ENCODE measurements at places on chromosomes 4 and X.

DNA sequence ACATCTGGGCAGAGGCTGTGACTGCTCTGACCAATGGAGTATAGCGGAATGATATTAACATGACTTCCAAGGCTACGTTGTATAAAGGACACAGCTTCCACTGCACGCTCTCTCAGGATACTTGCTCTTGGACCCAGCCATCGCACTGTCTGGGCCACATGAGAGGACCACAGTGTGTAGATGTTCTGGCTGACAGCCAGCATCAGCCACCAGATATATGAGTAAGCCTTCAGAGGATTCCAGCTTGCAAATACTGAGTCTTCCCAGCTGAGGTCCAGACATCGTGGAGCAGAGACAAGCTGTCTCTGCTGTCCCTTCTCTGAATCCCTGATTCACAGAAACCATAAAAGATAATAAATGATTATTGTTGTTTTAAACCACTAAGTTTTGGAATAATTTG, 146.8 kb upstream of the USP9X start:
- DNase-seq: no peak

DNA sequence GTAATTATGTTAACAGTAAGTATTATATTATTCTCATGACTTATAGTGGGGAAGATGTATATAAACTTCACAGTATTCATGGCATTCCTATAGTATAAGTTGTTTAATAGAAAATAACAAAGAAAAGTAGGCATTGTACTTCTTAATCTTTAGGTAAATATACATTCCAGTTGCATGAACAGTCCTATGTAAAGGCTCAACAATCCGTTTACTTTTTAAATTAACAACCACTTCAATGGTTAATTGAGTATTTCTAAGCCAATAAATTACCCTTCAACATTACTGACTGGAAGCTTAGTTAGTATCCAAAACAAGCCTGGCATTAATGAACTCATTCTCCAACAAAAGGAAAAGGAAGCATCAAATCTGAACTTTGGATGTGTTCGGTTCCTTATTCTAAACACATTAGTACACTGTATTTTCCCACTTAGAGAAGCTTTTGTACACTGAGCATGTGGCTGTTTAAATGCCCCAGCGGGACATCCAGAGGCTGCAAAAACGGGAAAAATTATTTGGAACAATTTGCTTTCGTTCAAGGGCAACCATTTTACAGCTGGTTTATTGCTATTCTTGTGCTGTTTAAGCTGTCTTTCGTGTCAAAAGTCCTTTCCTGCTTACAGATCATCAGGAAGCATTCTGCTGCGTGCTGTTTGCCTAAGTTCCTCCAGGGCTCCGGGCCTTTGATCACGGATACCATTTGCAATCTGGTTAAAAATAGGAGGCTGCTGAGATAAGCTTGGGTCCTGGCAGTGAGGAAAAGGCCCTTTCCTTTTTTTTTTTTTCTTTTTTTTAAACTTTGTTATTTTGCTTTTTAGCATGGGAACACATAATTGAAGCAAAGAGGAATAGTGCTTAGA, 460.3 kb downstream of the SPRY1 start:
- no peak for DNase-seq

GRCh38 chr4:9762823-9763475, 18.5 kb upstream of the DRD5 start:
- DNase-seq: no peak

- DNase-seq: no peak
Observed at GRCh38 chr4:135941671-135942070, 1590.6 kb downstream of the PCDH18 start.

DNA sequence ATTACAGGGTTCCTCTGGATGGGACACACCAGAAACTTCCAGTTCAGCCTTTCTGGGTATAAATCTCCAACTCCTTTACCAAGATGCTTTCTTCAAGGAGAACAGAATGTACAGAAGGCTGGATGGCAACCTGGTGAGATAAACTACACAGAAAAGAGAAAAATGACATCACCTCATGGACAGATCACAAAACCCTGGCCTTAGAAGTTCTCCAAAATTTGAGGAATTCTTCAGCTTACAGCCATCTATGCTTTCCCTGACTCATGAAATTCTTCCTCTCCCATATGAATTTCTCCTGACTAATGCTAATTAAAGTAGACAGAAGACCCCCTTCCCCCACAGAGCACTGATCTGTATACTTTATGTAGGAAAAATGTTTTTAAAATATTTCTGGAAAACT, 345.4 kb downstream of the STIM2 start:
- DNase-seq: no peak

- DNase-seq: no peak
Observed at GRCh38 chr4:177718514-177718913, 276.3 kb upstream of the AGA start.

All from vagina (tissue), 2 donors.